NCI-H2081 (cell line): ENCODE measurements at places on chromosomes 12 and 14.

- DNase-seq = no peak
Observed at GRCh38 chr12:6631549-6631961, 4.2 kb downstream of the LPAR5 start.

DNA sequence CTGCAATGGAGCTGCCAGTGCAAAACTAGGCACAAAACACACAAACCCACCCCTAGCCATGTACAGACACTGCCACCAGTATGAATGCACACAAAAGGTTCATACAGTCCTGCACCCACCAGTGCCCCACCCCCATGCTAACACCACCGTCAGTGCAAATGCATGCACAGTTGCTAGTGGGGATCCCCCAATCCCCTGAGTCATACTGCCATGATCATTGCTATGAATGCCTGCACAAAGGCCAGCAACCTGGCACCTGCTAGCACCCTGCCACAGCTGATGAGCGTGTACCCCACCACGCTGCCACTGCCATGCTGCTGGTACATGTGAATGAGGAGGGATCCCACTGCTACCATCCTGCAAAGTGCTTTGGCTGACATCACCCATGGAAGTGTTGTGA is 23.9 kb downstream of the PZP start:
- DNase-seq = no peak

GRCh38 chr12:119780786-119781434 is 96.2 kb downstream of the CIT start:
- peak; percentile 28 for DNase-seq

DNA sequence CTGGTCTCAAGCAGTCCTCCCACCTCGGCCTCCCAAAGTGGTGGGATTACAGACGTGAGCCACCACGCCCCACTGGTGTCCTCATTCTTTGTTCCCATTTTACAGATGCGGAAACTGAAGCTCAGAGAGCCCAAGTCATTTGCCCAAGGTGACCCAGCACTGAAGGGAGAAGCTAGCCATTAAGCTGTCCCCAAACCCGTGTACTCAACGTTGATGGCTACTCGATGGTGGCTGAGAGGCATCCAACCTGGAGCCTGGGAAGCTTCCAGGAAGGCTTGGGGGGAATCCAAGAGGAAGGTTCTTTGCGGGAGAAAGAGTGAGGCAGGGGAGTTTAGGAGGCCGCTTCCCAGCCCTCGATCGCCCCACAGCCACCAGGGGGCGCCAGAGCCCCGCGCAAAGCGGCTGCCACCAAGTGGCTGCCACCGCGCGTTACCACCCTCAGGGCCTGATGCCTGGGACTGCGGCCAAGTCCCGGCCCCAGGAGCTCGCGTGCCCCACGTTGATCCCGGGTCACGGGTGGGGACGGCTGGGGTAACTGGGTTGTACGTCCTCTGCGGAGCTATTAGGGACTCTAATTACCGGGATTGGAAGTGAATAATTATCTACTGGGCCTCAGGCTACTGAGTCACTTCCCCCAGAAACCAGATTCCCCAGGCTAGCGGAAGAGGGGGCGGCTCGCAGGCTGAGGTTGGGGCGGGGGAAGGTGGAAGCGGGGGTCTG is 8.8 kb upstream of the SH2B3 start:
- DNase-seq = peak; percentile 80

- DNase-seq = no peak
Observed at GRCh38 chr12:128928361-128928760, 75.1 kb downstream of the GLT1D1 start.

DNA sequence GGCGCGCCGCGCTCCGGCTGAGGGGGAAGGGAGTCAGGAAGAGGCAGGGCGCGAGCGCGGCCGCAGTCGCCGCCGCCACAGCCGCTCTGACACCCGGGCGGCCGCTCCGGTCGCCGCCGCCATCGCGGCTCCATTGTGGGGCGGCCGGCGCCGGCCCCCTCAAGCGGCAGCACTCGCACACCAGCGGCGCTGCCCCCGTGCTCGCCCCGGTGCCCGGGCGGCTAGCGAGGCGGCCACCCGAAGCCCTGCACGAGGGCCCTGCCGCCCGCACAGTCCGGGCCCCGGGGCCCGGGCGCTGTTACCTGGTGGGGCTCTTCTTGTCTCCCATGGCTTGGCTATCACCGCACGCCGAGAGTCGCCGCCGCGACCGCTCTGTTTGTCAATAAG is 202 bp downstream of the YAF2 start:
- no peak for DNase-seq

GRCh38 chr14:92353447-92353846 is 30.5 kb downstream of the SLC24A4 start:
- DNase-seq = no peak

- DNase-seq = no peak
Observed at GRCh38 chr12:132754160-132754932, 7.3 kb downstream of the ANKLE2 start.

DNA sequence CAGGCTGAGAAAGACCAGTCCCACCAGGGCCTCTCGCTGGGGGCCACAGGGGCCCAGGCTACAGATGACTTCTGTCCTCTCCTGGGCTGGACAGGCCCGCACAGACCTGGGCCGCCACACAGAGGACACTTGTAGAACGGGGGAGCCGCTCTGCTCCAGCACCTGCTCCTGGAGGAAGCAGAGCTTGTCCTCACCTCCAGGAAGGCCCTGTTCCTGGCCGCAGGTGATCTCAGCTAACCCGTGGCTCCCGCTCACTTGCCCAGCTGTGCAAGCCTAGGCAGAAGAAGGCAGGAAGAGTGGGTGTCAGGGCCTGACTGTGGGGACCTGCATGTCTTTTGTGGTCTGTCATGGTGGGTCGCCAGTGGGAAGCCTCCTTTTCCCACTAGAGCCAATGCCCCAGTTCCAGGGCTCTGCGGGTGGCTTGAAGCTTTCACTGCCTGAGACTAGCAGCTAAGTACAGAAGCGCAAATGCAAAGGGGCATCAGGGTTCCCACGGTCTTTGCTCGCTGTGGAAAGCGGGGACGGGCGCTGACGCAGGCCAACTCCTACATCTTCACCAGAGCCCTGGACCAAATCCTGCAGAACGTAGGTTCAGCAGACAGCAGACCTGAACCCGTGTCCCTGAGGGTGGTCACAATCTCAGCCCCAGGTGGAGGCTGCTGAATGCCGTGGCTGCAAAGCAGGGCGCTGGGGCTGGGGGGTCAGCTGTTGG is 8.8 kb upstream of the CEP170B start:
- no peak for DNase-seq

GRCh38 chr14:103013028-103013427 is 44.3 kb downstream of the CDC42BPB start:
- no peak for DNase-seq

DNA sequence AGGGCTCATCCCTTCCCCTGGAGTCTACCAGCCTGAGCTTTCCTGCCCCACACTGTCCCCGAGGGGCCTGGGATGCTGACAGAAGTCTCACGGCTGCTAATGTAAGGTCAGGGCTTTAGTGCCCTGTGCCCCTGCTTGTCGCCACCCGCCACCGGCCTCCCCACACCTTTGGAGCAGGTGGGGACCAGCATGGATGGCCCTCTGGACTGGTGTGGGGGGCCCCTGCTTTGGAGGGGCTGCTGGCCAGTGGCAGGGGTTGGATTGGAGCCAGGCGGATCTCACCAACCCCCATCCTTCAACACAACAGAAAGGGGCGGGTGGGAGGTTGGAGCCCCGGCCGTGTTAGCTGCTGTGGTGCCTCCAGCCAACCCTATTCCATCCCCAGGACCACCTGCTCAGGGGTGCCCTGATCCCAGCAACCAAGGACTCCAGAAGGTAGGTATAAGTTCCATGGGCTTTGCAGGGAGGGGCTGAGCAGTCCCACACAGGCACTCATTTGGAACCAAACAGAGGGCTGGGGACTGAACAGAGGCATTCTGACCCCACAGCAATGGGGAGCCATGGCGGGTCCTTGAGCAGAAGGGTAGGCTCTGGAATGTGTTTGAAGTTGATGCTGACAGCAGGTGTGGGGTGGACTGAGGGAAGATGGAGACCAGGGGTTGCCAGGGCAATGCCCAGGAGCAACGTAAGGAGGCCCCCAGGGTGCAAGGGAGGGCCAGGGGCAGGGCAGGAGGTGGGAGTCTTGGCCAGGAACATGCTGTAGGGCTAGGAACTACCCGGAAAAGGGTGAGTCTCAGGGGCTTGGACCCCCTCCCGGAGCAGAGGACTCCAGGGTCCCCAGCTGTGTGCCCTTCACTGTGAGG is 145.1 kb upstream of the C14orf180 start:
- DNase-seq = no peak

- no peak for DNase-seq
Observed at GRCh38 chr12:93808169-93808899, 131.2 kb downstream of the CRADD start.

- no peak for DNase-seq
Observed at GRCh38 chr14:95500772-95501401, 15.6 kb downstream of the SYNE3 start.

- no peak for DNase-seq
Observed at GRCh38 chr14:54344445-54344844, 52.4 kb upstream of the CDKN3 start.

GRCh38 chr12:15627995-15628945 is 160.9 kb downstream of the EPS8 start:
- DNase-seq = no peak

- no peak for DNase-seq
Observed at GRCh38 chr14:89219051-89219450, 198.0 kb downstream of the FOXN3 start.

DNA sequence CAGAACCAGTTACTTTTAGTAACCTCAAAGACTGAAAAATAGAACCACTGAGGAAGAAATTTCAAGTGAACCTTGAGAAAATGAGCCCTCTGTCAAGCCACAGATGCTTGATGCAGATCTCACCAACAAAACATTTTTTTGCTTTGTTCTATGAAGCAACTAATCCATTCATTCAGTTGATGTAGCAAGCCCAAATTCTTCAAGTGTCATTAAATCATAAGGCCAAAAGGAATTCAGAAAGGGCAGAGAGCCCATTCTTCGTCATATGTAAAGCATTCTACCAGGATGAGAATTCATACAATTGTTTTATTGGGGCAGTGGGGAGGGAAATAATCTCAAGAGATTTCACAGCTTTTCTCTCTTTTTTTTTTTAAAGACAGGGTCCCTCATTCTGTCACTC is 218.0 kb upstream of the RGS6 start:
- DNase-seq = no peak

GRCh38 chr14:91009501-91010152 is 50.8 kb downstream of the RPS6KA5 start:
- DNase-seq = no peak

- DNase-seq = no peak
Observed at GRCh38 chr14:56807386-56808109, 2.7 kb downstream of the OTX2 start.

DNA sequence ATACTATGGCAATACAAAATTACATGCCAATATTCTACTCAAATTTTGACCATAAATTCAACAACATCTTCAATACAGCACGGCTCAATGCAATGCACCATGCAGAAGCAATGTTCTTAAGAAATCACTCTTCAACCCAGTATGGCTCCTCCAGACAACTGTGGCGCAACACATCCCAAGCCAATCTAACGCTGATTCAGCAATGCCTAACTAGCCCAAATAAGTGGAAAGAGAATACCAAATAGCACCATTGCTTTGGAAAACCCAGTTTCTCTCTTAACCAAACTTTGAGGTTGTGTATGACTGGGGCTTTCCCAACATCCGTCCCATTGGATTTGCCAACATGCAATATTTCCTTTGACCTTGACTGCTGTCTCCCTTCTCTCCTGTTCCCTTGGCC is 211.1 kb upstream of the TBX3 start:
- no peak for DNase-seq

GRCh38 chr12:77062846-77063461 is 2.4 kb downstream of the E2F7 start:
- peak; percentile 7 for DNase-seq

DNA sequence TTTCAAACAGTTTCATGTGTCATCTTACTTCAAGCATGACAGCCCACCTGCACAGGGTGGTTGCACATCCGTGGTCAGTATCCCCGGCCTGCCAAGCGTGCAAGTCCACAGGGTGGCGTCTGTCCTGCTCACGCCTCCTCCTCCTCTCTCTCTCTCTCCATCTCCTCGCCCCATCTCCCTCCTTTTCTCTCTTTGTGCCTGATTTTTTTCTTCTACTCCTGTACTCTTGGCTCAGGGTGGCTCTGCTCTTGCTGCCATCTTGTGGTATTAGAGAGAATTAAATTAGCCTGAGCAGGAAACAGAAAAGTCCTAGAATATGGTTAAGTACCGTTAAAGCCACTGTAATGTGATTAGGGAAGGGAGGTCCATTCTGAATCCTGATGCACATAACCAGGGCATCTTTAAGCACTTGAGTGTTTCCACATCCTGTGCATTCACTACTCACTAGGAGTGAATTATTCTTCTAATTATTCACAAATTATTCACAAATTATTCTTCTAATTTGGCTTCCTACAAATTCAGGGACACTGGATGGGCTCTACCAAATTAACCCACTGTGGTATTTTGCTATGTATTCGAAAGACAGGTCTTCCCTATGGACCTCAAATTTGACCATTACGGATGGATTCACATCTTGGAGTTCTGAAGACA is 25.5 kb upstream of the DTX1 start:
- peak; percentile 31 for DNase-seq

DNA sequence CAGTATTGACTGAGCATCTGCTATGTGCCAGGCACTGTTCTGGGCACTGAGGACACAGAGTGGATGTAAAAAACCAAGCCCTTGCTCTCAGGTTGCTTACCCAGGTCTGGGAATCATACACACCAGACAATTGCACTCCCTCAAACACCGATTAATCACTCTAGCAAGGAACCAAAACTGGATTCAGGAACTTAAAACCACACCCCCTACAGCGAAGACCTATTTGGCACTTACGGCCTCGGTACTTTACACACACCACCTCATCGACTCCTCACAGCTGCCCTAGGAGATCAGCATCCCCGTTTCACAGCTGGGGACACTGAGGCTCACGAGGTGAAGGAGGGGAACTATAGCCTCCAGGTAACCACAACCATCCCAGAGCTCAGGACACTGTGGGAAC is 1.6 kb downstream of the GLTP start:
- no peak for DNase-seq

DNA sequence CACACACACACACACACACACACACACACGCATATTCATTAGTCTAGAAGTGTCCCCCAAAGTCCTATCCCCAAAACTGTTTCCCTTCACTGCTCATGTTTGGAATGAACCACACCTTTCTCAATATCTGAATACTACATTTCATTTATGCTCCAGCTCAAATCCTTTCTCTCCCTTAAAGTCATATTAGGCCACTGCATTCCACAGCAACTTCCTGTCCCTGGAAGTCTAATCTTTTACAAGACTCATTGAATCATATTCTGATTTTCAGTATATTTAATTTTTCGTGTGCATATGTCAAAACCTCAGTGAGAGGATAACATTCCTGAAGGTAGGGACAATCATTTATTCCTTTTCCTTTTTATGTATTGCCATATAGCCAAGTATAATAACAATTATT is 155.6 kb upstream of the LMNTD1 start:
- DNase-seq = no peak

DNA sequence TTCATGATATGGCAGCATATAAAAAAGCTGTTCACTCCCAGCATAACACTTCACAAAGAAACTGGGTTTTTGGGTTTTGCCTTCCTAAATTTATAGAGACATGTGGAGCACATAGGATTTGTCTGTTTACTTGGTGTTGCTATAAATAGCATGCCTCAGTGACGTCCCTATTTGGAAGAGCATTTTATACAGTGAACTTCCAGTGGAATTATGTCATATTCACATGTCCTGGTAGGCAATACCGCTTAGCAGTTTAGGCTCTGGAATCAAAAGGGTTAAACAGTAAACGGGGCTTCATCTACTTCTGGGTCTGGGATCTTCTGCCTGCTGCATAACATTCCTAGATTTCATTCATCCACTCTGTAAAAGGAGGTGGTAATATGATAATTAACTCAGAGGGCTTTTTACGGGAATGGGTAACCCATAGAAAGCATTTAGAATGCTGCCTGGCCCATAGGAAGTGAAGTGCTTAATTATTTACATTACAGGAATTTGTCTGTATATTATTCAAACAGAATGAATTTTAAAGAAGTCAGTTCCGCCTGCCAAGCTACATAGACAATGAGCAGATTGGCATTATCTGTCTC is 396.1 kb downstream of the TMTC2 start:
- DNase-seq = no peak
